DMS79 (cell line): ENCODE measurements at places on chromosomes 1 and 21.

DNA sequence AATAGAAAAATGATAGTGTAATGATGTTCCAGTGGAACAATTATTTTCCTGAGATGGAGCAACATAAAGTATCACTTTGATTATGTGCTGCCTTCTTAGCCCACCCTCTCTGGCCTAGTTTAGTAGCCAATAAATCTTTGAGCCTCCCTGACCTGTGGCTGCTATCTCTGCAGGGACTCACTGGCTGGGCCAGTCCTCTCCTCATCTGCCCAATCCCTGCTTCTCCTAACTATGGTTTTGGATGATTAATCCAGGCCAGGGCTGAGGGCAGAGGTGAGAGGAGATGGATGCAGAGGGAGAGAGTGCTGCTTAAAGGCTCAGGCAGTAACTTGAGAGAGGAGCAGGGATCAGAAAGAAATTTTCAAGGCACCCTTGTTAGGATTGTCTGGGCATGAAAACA lies 89.0 kb upstream of the CD34 start:
- DNase-seq, result no peak

- DNase-seq, result no peak
Measured at GRCh38 chr1:29275435-29275834, 39.1 kb downstream of the PTPRU start.

- no peak for DNase-seq
Measured at GRCh38 chr21:38467374-38467773, 30.9 kb downstream of the ERG start.

GRCh38 chr1:217674028-217674729 lies 43.0 kb downstream of the SPATA17 start:
- no peak for DNase-seq

GRCh38 chr1:53678507-53678906 lies 60.5 kb downstream of the GLIS1 start:
- DNase-seq, result no peak

DNA sequence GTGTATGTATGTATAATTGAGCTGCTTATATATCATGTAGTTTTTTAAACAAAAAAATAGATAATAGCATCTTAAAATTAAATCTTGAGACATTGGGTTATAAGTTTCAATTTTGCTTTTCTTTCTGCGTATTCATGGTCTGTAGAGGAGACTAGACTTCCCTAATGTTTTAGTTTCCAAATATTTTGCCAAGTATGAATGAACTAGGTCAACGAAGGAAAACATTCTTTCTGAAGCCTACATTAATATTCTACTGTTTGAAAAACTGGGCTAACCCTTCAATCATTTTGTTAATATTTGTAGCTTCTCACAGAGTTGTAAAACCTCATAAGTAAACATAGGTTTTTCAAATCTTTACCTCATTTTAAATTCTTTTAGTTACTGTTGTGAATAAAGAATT lies 592.7 kb downstream of the USP25 start:
- no peak for DNase-seq

- DNase-seq, result no peak
Measured at GRCh38 chr1:188931506-188931905, 1546.2 kb downstream of the BRINP3 start.

GRCh38 chr1:233496993-233497392 lies 116.9 kb upstream of the KCNK1 start:
- no peak for DNase-seq

- DNase-seq, result no peak
Measured at GRCh38 chr1:210441028-210441427, 112.3 kb downstream of the HHAT start.

DNA sequence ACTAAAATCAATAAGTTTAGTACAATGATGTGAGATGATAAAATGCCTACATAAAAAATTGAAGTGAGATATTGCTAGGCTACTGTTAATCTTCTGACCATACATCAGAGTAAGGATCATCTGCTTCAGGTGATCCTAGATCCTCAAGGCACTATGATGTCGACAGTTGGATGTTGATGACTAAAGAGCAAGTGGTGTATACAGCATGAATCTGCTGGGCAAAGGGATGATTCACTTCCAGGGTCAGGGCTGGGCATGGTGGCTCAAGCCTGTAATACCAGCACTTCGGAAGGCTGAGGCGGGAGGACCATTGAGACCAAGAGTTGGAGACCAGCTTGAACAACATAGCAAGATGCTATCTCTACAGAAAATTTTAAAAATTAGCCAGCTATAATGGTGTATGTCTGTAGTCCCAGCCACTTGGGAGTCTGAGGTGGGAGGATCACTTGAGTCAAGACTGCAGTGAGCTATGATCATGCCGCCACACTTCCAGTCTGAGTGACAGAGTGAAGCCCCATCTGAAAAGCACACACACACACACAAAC lies 24.6 kb downstream of the NUF2 start:
- DNase-seq, result no peak

- no peak for DNase-seq
Measured at GRCh38 chr1:214966346-214966745, 116.2 kb upstream of the KCNK2 start.

GRCh38 chr21:25791319-25791718 lies 56.5 kb downstream of the GABPA start:
- DNase-seq, result no peak

- DNase-seq, result no peak
Measured at GRCh38 chr1:82848043-82848442, 1047.3 kb downstream of the ADGRL2 start.

DNA sequence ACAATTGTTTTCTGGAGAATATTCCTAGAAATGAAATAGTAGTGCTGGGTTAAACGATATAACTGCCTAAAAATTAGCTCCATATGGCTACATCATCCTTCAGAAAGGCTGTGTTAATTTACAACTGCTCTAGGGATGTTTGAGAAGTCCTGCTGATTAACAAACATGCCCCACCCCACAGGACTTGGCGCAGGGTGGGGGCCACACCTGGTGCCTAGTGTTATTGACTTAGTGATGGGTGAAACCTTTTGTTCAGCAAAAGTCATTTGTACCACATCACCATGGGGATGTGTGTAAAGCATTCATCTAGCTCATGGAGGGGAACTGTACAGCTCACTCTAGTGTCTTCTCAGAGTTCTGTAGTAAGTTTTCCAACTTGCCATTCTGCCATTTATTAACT lies 492.8 kb downstream of the CAMTA1 start:
- no peak for DNase-seq

DNA sequence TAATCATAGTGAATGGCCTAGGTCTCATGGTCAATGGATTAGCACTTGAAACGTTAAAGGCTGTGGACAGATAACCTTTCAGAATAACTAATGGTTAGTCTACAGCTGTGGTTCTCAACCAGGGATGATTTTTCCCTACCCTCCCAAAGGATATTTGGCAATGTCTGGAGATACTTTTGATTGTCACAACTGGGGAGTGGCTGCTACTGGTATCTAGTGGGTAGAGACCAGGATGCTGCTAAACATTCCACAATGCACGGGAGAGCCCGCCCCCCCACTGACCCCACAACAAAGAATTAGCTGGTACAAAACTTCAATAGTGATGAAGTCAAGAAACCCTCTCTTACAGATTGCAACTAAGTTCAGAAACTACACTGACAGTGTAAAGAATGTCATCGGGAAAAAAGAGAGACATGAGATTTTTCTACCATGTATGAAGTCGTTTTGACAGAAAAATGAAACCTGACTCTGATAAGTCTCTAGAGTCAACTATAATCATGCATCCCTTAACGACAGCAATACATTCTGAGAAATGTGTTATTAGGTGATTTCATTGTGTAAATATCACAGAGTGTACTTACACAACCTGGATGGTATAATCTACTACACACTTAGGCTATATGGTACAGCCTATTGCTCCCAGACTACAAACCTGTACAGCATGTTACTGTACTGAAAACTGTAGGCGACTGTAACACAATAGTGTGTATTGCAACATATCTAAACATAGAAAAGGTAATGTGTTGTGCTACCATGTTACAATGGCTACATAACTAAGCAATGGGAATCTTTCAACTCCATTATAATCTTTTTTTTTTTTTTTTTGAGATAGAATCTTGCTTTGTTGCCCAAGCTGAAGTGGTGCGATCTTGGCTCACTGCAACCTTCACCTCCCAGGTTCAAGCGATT lies 49.7 kb upstream of the PRDX6 start:
- DNase-seq, result no peak

DNA sequence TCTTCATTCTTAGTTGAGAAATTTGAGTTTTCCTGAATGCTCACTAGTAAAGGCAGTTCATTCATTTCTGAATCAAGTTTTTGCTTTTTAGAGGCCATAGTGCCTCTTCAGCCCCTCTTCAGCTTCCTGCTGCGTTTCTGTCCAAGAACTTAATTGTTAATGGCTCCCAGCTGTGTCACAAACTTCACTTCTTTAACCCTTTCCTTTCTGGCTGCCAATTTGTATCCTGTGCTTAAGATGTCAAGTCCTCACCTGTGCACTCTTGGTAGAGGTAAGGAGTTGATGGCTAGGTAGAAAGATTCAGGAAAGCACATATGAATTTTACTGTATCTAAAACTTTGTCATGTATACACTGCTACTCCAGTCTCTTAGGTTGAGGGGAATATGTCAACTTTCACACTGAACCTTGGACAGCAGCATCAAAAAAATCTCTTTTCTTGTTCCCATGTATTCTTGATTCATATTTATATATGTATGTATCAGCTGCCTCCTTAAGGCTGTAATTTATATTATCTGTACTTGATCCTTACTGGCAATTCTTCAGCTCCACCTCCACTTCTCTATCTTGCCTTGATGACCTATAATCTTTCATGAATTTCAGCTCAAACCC lies 612.8 kb downstream of the LMO4 start:
- DNase-seq, result peak; percentile 62

GRCh38 chr1:25971066-25971810 lies 26.6 kb downstream of the PAFAH2 start:
- DNase-seq, result no peak

- DNase-seq, result no peak
Measured at GRCh38 chr1:90134175-90134955, 139.5 kb downstream of the ZNF326 start.

GRCh38 chr1:211920602-211921226 lies 90.2 kb upstream of the LPGAT1 start:
- DNase-seq, result no peak

GRCh38 chr1:35594005-35594760 lies 21.1 kb downstream of the TFAP2E start:
- no peak for DNase-seq

GRCh38 chr1:214593158-214593557 lies 9.8 kb upstream of the CENPF start:
- DNase-seq, result no peak

GRCh38 chr1:94643819-94644218 lies 102.3 kb upstream of the F3 start:
- no peak for DNase-seq

DNA sequence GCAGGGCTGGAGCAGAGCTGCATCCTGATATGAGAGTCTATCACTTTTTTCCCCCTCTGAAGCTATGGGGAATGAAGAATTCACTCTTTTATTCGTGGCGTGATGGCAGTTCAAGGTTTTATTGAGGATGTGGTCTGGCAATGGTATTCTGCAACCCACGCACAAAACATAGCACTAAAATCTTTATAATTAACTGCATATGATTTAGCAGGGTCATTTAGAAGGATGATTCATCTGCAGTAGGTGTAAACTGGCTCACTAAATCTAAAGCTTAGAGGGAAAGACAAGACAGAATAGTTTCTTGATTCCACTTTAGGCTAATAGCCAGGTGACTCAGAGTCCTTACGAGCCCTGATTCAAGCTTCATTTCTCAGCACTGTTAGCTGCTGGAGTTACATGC lies 25.0 kb upstream of the CHRM3 start:
- DNase-seq, result no peak

DNA sequence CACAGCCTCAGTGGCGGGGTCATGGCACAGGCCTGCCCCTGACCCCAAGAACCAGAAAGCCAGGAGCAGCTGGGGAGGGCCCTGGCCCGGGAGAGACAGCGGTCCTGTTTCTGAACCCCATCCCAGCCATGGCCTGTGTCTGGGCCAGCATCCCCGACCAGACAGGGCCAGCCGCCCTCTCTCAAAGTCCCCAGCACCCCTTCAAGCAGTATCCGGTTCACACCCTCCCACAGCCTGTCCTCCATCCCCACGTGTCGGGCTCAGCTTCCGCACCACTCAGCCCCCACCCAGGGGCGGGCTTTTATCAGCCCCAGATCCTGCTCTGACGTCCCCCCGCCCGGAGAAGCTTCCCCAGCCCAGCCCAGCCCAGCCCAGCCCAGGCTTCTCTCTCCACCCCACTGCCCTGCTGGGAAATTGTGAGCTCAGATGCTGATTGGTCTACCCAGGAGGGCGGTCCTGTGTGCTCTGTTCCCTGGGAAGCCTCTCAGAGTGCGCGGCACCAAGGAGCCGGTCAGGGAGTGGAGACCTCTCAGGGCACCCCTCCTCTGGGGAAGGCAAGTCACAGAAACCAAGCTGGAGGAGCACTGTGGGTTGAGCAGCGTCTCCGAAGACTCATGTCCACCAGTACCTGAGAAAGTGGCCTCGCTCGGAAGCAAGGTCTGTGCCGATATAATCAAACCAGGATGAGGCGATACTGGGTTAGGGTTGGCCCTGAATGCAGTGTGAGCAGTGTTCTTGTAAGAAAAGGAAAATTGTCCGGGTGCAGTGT lies 4.7 kb upstream of the FAAP20 start:
- DNase-seq, result no peak

GRCh38 chr1:154186852-154187501 lies 4.9 kb downstream of the TPM3 start:
- peak; percentile 25 for DNase-seq

GRCh38 chr1:114490274-114490693 lies 20.7 kb downstream of the TRIM33 start:
- no peak for DNase-seq

DNA sequence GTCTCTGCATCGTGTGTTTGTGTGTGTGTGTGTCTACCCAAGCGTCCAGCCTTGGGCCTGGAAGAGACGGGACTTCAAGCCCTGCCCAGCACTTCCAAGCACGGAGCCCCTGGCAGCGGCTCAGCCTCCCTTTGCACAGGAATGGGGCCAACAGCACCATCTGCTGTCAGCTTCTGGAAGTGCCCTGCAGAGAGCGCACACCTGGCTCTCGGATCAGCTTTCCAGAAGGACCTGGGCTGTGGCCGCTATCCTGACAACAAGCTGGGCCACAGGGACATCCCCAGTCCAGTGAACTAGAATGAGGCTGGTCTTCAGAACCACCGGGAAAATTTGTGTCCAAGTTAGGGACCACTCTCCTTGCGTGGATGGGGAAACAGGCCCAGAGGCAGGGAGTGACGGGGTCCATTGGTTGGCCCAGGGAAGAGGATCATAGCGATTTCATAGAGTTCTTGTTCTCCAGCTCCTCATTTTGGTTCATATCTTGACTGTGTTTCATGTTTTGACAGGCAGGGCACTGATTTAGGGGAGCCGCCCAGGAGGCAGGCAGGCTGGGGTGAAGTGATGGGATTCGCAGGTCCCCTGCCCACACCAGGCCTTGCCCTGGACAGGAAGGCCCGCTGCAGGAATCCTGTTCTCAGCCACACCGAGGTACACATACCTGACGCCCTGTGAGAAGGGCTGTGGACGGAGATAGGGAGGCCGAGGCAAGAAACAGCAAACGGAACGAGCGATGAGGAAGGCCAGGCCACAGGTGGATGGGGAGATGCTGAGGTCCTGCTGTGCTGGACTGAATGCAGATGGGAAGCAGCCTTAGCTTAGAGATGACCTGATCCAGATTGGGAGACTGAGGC lies 38.4 kb downstream of the TAS1R2 start:
- peak; percentile 43 for DNase-seq

GRCh38 chr1:167627865-167628641 lies 2.0 kb upstream of the RCSD1 start:
- DNase-seq, result no peak
